ENCODE measurements at places on chromosomes 12 and 14.

GRCh38 chr12:53200458-53201176 is 6.4 kb downstream of the ITGB7 start:
- no peak for DNase-seq

- no peak for DNase-seq
Measured at GRCh38 chr14:64463195-64463594, 2.1 kb upstream of the AKAP5 start.

DNA sequence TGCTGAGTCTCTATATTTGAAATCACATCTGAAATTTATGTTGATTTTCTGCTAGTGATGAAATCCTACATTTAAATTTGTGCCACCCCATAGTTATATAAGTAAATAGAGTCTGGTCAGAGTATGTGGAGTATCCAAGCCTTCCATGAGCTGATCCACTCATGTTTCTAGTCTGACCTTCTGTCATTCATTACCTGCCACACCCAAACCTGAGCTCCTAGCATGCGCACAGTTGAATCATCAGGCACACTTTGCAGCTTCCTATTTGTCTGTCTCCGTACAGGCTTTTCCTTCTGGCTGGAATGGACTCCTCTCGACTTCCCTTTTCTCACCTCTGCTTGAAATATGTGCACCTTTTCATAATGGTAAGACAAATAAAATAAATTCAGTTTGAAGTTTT is 45.3 kb upstream of the LRIG3 start:
- DNase-seq: no peak

DNA sequence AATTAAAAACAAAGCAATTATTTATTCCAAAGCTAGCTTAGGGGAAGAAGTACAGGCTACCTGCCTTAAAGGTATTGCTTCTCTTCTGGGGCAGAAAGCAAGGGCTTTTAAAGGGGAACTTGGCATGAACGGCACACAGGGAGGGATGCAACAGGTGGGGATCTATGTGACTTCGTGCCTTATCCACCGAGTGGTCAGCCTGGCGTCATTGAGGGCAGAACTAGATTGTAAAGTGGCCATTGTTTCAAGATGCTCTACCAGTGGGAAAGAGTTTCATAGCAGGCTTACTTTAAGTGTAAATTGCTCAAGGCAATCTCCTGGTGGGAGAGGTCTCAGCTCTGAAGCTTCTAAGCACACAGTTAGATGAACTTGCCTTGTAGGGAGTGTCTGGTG is 360.4 kb downstream of the ATP23 start:
- DNase-seq: no peak

- DNase-seq: no peak
Measured at GRCh38 chr12:109873653-109874052, 6.7 kb downstream of the GLTP start.

DNA sequence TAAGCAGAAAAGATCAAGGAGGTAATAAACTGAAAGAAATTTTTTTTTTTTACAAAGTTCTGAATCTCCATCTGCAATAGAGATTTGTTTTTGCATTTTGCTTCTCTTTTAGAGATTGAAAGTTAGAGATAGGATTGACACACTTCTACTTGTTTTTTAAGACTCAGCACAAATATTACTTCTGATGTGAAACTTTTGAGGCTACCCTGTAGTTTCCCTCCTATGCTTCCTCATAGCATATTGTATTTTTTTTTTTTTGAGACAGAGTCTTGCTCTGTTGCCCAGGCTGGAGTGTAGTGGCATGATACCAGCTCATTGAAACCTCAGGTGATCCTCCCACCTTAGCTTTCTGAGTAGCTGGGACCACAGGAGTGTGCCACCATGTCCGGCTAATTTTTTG is 32.1 kb upstream of the SGPP1 start:
- no peak for DNase-seq

All from NCI-H2081 treated with DMSO at 0.1 percent for 48 hours (cell line).